Karpas-422 (cell line): ENCODE measurements at places on chromosomes 7 and 10.
A peak's percentile ranks its signal among the peaks of the same experiment; 100 is the strongest.

GRCh38 chr7:99623091-99623693 is 6.4 kb downstream of the ZSCAN25 start:
- DNase-seq, result no peak

DNA sequence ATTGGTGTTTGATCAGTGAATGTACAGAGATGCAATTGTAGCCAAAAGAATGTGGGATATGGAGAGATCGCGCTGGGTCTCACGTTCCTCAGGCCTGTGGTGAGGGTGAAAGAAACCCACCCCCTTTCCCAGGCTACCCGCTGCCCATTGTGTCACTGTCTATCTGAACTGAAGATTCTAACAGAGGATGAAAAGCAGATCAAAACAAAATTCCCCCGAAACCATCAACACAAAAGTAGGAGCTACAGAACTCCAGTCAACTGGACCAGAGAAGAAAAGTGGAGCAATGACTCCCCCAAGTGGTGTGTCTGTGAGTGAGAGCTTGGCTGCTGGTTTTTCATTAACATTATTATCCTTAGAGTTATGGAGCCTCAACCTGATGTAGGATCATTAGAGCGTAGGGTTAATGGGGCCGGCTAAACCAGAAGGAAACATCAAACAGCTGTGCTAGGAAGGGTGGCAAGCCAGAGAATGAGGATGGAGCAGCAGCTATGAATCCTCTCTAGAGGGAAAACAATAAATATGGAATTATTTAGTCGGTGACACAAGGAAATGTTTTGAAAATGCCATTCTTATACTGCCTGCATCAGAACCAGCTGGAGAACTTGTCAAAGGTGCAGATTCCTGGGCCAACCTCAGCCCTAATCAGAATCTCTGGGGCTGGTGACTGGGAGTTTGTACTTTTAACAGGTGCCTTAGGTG is 38.3 kb downstream of the AKR1B1 start:
- DNase-seq, result peak; percentile 68

GRCh38 chr7:131040467-131040932 is 287.2 kb upstream of the MKLN1 start:
- DNase-seq, result peak; percentile 87

DNA sequence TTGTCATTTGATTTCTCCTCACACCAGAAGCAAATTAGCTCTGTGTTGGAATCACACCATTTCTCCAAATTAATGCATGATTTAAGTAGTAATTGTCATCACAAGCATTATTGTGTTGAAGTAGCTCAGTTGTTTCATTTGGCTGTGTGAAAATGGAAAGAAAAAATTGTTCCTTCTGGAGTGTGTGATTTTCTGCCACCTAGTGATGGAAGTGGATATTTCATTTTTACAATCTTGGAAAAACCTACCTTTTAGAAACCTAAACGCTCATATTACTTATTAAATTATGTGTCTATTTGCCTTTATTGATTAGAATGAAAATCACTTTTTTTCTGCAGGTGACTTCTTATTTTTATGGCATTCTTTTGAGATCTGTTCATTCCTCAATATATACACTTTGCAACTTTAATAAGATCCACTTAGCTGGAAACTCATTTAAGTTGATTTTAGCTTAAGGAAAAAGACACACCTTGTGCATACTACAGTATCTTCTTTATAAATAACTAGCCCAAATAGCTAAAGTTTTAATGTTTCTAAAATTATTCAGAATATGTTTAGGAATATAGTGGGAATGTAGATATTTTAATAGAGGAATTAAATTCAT is 50.0 kb downstream of the SRI start:
- peak; percentile 46 for DNase-seq

- DNase-seq, result no peak
Observed at GRCh38 chr7:8442051-8442813, 8.8 kb downstream of the NXPH1 start.

GRCh38 chr7:50988988-50989387 is 206.3 kb upstream of the GRB10 start:
- DNase-seq, result no peak

DNA sequence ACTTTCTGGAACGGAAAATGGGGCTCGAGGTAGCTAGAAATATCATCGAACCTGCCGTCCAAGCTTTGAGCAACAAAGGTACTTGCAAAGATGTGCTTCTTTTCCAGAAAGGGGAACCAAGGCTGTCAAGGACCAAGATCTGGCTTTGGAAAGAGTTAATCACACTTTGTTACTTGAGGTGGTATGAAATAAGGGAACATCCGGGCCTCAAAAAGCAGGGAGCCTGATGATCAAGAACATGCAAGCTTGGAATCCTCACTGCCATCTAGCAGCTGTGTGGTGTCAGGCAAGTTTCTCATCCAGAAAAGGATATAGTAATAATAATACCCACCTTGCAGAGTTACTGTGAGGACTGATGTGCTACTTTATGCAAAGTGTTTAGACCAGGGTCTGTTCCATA is 329.5 kb downstream of the GRID1 start:
- no peak for DNase-seq

- no peak for DNase-seq
Observed at GRCh38 chr10:4242561-4243035, 457.6 kb upstream of the KLF6 start.

DNA sequence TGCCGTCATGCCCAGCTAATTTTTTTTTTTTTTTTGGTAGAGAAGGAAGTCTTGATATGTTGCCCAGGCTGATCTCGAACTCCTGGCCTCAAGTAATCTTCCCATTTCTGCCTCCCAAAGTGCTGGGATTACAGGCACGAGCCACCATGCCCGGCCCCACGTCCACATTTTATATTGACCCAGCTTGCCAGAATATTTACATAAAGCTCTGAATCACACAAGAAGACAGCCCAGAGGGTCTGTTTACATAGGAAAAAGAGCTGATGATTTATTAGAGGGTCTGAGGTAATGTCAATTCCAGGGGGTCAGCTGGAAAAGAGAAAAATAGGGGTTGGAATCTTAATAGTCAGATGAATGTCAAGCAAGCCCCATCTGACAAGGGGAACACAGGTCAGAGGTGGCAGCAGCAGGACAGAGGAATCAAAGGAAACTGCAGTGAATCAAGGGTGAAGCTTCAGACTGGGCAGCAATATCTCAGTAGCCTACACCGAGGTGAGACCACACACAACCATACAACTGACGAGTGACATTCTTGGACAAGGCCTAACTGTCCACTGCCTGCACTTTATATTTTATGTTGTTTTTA is 15.8 kb upstream of the SLF2 start:
- no peak for DNase-seq

GRCh38 chr10:79181698-79182521 is 113.1 kb downstream of the ZMIZ1 start:
- no peak for DNase-seq

GRCh38 chr7:100603726-100604027 is 1.5 kb downstream of the PCOLCE start:
- DNase-seq, result no peak

GRCh38 chr7:9307131-9307530 is 873.7 kb downstream of the NXPH1 start:
- DNase-seq, result no peak

GRCh38 chr10:110011681-110012080 is 3.9 kb downstream of the ADD3 start:
- DNase-seq, result no peak

DNA sequence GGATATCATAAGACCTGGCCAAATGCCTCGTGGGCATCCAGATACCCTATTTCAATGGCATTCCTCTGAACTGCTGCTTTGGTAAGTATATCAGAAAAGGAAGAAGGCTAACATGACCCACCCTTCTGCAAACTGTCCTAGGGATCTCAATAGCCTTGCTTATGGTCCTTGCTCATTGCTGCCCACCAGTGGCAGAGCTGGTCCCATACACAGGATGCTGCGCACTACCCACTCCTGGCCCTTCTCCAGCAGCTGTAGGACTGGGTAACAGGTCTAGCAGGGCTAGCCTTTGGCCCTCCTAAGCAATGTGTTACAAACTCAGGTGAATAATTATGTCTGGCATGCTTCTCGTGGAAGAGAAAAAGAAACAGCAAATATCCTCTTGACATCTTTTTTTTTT is 72.5 kb downstream of the C10orf90 start:
- DNase-seq, result peak; percentile 73

DNA sequence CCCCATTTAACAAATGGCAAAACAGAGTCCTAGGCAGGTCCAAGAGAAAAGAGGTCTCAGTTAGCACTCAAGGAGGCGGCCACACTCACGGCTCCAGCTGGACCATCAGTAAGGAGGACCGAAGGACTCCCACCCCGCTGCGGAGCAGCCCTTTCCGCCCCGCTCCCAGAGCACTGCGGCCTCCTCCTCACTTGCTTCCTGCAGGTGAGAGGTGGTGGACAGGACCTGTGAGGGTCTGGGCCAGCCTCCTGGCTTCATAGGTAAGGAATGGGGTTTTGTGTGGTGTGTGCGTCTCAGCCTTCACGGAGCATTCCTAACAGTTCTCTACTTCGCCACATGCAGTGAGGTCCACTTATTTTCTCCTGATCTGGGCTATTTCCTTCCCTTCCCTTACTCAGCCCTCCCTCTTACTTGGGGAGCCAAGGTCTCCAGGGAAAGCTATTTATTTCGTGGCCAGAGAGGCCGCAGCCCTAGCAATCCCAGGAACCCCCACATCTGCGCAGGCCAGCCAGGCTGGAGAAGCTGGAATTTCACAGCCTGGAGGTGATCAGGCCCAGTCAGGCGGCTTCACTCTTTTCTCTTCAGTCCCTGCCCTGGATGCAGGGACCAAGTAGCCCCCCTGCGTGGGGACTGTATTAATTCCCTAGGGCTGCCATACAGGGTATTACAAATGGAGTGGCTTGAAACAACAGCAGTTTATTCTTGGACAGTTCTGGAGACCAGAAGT is 45.9 kb downstream of the ZNF783 start:
- no peak for DNase-seq

DNA sequence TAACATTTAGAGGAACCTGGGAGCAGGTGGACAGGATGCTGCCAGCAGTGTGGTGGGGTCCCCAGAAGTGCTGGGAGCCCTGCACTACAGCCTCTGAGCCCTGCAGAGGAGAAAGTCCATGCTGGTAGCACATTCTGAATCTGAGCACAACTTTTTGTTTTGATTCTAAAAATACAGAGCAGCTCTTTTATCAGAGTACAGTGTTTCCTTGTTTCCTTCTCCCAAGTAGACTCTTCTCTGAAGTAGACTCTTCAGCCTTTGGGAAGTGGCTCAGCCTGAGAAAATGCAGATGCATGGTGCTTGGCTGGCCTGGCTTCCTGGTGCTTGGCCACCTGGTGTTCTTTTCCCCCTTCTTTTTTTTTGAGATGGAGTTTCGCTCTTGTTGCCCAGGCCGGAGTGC is 9.1 kb downstream of the ADCY1 start:
- DNase-seq, result no peak

- no peak for DNase-seq
Observed at GRCh38 chr10:60343254-60343653, 46.4 kb downstream of the ANK3 start.

DNA sequence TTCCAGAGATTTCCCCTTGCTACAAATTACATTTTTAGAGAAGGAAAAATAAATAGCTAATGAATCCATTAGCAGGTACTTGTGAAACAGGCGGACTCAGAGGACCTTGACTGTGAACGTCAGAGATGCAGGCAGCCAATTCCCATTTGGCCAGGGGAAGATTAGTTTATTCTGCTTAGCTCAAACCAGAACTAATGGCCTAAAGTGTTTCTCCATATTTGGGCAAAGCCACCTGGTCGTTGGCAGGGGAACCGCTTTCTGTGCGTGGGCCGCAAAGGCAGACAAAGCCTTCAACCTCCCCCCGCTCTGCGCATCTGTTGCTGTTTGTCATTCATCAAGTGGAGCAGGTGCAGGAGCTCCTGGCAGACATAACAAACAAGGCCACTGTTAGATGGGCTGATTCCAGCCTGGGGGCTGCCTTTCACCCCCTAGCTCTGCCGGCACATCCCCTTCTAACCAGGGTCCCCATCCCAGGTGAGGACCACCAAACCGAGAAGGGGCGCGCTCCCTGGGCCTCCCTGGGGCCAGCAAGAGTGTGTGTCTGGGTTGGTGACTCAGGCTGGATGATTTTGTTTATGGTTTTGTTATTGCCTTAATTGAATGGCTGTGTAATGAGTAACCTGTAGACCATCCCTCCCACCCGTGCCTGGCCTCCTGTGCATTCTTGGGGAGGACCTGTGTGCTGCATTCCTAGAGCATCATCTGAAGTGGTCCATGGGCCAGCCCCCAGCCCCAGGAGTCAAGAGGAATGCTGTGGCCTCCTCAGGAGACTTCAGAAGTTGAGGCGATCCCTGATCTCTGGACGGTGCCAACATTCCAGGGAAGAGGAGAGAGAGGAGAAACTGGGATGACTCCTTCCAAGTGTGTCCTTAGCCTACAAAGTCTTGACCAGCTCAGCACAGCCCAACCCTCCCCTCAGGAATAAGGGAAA is 14.5 kb upstream of the CPA1 start:
- DNase-seq, result no peak

DNA sequence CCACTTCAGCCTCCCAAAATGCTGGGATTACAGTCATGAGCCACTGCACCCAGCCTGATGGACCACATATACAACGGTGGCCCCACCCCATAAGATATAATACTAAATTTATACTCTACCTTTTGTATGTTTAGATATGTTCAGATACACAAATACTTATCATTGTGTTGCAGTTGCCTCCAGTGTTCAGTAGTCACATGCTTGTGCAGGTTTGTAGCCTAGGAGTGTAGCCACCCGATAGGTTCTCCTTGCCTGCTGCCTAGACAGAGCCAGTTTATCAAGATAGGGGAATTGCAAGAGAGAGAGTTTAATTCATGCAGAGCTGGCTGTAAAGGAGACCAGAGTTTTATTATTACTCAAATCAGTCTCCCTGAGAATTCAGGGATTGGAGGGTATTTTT is 9.6 kb downstream of the CCL24 start:
- DNase-seq, result no peak

DNA sequence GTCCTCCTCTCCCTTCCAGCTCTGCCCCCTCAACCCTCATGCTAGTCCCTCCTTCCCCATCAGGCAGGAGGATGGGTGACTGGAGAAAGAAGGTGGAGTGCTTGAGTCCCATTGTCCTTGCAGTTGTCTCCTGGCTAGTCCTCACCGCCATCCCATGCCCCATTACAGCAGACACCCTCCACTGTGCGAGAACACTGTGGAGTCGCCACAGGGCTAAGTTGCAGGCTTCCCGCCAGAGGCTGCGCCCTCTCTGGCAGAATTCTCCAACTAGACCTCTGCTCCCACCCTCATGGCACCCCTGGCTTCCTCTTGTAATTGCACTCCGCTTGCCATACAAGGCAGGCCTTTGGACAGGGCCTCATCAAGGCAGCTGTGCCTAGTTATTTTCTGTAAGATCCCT is 3.1 kb downstream of the GIMAP2 start:
- DNase-seq, result no peak

- DNase-seq, result peak; percentile 64
Observed at GRCh38 chr10:70267161-70267933, 16.5 kb downstream of the NPFFR1 start.

DNA sequence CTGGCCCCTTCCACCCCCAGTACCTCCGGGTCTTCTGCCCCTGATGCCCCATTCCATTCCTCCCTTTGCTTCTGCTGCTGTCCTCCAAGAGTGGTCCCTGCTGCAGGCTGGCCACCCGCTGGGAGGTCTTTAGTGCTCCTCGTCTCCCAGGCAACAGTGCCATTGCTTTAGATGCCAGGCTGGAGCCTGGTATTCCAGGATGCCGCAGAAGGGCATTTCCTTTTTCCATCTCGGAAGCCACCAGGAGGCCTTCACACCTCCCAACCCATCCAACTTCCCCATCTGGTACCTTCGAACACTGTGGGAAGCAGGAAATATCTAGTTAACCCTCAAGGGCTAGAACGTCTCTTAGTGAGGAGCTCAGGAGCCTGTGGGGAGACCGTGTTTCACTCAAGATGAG is 92.9 kb upstream of the DUSP5 start:
- DNase-seq, result no peak
